HT-29 (cell line): ENCODE measurements at places on chromosomes 1 and 21.

DNA sequence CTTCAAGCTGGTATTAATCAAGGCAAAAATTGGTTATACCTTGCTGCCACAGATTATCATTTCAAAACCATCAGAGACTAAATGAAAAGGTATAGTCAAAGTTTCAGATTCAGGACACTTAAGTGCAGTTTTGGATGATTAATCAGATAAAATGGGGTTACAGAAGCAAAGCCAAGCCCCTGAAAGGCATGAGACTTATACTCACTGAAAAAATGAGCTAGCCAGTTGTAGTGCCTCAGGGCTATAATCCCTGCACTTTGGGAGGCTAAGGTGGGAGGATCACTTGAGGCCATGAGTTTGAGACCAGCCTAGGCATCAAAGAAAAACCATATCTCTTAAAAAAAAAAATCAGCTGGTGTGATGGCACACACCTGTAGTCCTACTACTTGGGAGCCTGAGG lies 15.2 kb downstream of the LRRC40 start:
- no peak for DNase-seq

- DNase-seq, result peak; percentile 31
These were observed 627 bp downstream of the ADARB1 start for GRCh38 chr21:45074818-45075595.

- DNase-seq, result no peak
These were observed 83.6 kb upstream of the CNTN2 start for GRCh38 chr1:204959374-204959773.

GRCh38 chr1:12309783-12310742 lies 80.2 kb downstream of the VPS13D start:
- no peak for DNase-seq

DNA sequence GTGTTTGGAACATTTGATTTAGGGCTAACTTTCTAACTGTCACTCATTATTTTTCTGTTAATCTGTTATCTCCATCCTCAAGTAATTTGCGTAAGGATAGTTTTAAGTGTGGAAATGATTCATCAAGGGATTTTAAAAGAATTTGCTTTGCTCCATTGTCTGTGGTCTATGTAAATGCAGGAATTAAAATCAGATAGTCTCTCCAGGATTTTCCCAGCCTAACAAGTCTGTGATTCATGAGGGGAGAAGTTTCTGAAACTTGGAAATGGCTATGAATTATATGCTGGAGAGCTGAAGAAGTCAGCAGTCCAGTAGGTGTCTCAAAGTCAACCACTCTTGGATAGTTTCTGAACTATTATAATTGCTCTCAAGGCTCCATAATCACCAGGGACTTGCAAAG lies 264.5 kb downstream of the MRPL39 start:
- no peak for DNase-seq

DNA sequence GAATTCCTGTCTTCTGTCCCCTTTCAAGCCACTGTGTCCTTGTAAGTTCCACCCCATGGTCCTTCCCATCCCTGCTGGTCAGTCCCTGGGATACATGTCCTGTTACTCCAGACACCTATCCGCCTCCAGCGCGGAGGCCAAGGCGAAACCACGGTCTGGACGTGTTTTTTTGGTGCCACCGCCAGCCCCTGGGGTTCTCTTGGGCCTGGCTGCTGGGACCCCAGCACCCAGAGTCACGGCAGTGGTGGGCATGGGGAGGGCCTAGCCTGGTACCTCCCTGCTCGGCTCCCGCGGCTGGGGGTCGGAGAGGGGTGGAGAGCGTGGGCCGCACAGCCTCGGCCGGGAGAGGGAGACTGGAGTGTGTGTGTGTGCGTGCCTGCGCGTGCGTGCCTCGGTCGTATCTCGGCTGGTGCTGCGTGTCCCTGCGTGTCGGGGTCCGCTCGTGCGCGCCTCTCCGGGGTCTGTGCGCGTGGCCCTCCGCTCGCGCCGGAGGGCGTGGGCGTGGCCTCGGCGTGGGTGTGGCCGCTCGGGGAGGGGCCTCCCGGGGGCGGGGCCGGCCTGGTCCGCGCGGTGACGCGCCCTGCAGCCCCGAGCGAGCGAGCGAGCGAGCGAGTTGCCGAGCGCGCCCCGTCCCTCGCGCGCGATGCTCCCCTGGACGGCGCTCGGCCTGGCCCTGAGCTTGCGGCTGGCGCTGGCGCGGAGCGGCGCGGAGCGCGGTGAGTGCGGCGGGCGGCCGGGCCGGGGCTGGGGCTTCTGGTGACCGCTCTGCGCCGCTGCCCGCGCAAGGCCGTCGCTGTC lies at the start of gene VWA1:
Gene VWA1, plus strand, starts transcription at position 585 of the 798 bp plus-strand sequence. Its CDS starts 59 bp downstream, at position 644.
- DNase-seq, result peak; percentile 72
